ENCODE measurements at places on chromosomes 1 and 21.

DNA sequence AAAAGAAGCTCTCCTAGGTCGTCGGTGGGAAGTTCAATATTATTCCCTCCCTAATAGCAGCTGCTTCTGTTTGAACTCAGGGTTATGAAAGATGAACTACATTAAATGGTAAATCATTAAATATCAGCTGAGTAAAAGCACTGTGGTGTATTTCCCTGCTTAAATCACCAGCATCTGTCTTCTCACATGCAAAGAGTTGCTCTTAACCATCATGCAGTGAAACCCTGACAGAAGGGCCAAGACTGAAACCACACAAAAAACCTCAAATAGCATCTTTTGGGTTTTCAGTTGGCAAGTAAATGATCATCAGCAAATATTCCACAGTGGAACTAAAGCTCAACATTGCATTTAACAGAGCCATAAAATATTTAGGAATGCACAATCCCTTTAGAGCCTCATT lies 380.0 kb upstream of the ADGRL2 start:
- DNase-seq: no peak

DNA sequence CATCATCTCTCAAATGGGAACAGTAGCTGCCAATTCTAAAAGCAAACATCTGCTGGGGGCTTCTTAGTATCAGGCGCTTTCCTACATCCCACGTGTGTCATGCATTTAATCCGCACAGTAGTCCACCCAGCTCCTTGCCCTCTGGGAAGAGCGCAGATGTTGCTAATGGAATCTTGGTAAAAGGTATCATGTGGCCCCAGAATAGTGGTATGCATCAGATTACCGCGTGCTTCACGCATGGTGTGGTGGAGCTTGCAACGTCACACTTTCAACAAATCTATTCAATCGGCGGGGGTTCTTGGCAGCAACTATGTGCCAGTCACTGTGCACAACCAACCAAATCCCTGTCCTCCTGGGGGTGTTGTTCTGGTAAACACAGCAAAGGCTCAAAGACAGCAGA lies 141.0 kb downstream of the HIVEP3 start:
- no peak for DNase-seq

GRCh38 chr1:168774241-168774640 lies 45.2 kb upstream of the DPT start:
- DNase-seq: no peak

- DNase-seq: no peak
Observed at GRCh38 chr1:24806588-24806987, 61.3 kb downstream of the CLIC4 start.

DNA sequence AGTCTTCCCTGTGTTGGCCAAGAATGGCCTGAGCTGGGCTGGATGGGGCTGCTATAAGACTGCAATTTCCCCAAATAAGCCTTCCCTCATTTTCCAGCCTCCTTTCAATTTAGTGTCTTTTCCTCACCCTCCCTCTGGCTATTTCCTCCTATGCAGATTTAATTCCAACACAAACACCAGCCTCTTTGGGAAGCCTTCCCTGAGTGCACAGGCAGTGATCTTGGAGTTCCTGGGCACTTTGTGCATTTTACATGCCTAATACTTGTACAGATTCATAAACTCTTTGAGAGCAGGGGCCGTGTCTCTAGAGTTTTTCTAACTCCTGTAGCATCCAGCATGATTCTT lies 91.1 kb upstream of the TLR5 start:
- no peak for DNase-seq

GRCh38 chr1:29258189-29258975 lies 22.1 kb downstream of the PTPRU start:
- no peak for DNase-seq

- no peak for DNase-seq
Observed at GRCh38 chr1:81183051-81183450, 617.7 kb upstream of the ADGRL2 start.

- no peak for DNase-seq
Observed at GRCh38 chr1:63126104-63126503, 196.3 kb upstream of the FOXD3 start.

- DNase-seq: no peak
Observed at GRCh38 chr1:118988186-118989005, at the start of gene TBX15. TSS of gene TBX15 (minus strand) at chr1:118988343. CDS start at chr1:118987795, 548 bp downstream.

- no peak for DNase-seq
Observed at GRCh38 chr1:94081566-94082344, 39.2 kb downstream of the ABCA4 start.

DNA sequence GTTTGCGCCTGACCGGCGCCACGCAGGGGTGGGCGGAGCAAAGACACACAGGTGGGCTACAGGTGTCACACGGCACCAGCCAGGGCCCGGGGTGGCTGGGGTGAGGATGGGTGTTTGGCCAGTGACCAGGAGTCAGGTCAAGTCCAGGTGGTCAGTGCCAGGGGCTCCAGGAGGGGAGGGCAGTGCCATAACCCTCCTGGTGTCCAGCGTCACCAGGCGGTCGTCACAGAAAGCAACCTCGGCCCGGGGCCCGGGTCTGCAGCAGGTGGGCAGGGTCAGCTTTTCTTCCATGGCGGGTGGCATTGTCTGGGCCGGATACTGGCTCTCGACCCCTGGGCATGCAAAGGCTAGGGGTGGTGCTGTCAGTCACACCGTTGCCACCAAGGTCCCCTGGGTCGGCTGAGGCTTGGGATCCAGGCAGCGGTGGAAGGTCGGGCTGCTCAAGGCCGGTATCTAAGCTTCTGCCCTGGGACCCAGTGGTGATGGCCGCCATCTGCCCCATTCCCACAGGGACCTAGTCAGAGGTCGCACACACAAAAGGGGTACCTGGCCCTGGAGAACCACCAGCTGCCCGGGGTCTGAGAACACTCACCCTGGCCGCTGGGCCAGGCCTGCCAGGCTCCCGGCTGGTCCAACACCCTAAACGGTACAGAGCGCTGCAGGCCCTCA lies 1.8 kb downstream of the FNDC10 start:
- DNase-seq: no peak

GRCh38 chr21:45415188-45415942 lies 10.4 kb downstream of the COL18A1 start:
- DNase-seq: no peak

GRCh38 chr1:28417441-28417922 lies 47.9 kb downstream of the PHACTR4 start:
- DNase-seq: peak; percentile 6

- no peak for DNase-seq
Observed at GRCh38 chr1:23797478-23798448, 2.8 kb downstream of the GALE start.

DNA sequence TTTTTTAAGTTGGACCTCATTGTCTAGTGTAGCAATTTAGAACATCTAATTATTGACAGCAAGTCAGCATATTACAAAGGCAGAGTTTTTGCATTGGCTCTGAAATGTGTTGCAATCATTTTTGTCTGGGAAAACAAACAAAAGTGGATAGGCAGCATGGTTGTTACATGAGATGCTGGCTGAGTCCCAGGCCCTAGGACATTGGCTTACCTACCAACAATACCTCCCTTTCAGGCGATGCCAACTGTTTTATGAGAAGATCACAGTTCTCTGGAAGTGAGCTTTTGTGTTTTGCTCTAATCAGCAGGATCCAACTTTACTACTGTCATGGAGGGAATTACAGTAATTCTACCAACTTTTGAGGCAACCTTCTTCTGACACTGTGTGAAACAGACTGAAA lies 71.5 kb upstream of the CXADR start:
- no peak for DNase-seq

DNA sequence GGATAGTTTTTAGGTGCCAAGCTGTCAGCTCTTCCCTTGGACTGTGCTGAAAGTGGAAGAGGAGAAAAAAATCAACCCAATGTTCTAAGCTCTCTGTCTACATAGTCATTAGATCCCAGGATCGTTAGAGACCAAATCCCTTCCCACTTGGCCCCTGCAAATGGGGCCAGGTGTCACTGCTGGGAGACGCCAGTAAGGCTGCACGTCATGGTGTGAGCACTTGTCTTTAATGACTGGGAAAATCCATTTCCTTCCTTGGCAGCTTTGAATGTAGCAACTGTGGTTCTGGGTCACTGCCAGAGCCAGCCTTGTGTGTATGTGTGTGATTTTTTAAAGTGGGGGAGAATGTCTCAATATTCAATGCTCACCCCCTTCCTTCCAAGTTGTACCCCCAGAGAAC lies 59.9 kb downstream of the MAN1C1 start:
- DNase-seq: no peak
